ENCODE measurements at places on chromosomes 5 and 9.

- no peak for DNase-seq
Measured at GRCh38 chr9:131554843-131555351, 9.6 kb downstream of the PRRT1B start.

DNA sequence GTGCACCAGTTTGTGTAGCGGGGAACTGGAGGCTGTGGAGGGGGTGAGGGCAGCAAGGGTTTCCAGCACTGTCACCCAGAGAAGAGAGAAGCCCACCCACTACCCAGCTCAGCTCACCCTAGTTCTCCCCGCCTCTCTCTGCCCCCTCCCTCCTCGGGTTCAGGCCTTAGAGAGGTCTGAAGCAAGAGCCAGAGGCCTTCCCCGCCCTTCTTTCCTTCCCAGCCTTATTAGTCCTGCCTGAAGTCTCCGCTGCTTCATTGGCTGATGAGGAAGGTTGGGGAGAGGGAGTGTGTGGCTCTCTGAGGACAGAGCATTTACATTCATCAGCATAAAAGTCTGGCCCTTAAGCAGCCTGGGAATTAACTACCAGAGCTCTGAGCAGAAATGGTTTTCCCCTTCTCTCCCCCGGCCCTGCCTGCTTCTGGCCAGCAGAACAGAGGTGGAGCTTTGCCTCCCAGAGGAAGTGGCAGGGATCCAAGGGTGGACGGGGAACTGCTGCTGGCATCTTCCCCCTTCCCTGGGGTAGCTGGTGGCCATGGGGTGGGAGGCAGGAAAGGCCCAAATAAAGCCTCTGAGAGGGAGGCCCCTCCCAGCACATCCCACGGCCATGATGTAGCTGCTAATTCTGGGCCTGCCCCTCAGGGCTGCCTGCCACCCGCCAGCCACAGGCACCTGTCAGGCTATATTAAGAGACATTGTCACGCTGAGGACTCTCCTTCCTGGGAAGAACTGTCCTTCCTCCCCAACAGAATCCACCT, 4.1 kb downstream of the DNAJB5 start:
- peak; percentile 74 for DNase-seq

- no peak for DNase-seq
Measured at GRCh38 chr9:91307279-91307678, 54.4 kb downstream of the AUH start.

DNA sequence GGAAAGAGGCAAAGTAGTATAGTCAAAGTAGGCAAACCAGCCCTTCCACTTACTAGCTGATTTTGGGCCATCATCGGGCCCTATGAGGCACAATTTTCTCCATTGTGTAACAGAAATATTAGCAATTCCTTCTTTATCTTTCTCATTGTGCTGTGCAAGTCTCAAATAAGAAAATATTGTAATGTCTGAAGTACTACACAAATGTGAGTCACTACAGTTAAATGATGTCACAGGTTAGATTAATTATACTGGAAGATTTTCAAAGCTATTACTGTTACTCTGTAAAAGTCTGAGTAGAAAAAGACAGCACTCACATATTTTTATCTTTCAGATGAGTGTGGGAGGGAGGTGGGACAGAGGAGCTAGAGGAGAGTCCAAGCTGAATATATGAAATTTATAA, 12.4 kb upstream of the TMC1 start:
- no peak for DNase-seq

DNA sequence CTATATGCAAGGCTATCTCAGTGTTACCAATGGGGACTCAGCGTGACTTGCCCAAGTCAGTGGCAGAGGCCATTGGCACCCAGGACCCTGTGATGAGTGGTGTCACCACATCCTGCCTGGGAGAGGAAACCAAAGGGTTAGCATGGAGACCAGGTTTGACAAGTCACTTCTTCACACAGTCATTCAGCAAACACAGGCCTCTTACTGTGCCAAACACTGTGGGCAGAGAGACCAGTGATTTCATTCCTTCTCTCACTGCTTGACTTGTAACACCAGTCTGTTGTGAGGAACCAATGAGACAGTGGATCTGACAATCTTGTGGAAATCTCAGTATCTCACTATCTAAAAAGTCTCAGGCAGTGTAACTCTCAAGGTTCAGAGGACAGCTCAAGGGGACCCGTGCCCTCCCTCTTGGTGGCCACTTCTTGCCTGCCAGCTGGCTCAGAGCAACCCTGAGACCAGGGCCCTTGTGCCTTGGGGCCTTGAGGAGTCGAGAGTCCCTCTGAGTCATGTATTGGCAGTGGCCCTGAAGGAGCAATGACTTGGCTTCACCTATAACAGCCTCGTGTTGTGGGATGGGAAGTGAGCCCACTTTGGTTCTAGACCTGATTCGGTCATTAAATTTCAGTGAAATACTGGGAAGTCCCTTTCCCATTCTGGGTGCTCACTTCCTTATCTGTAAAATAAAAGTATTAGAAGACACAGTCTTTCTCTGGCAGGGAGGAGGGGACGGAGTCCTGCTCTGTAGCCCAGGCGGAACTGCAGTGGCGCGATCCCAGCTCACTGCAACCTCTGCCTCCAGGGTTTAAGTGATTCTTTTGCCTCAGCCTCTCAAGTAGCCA, 1.6 kb downstream of the FABP6 start:
- no peak for DNase-seq

DNA sequence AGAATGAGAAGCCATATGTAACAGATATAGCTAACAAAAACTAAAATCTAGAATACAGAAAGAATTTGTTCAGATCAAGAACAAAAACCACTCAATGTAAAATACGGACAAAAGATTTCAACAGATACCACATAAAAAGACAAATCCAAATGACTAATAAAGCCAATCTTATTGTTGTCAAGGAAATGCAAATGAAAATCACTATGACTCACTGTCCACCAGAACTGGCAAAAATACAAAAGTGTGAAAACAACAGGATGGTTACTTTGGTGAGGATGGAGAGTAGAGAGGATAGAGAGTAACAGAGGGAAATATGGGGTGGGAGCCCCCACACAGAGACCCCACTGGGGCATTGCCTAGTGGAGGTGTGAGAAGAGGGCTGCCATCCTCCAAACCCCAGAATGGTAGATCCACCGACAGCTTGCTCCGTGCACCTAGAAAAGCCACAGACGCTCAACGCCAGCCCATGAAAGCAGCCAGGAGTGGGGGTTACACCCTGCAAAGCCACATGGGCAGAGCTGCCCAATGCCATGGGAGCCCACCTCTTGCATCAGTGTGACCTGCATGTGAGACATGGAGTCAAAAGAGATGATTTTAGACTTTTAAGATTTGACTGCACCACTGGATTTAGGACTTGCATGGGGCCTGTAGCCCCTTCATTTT, 15.2 kb upstream of the RHOBTB3 start:
- no peak for DNase-seq

GRCh38 chr5:38793099-38793498, 52.7 kb upstream of the OSMR start:
- DNase-seq, result no peak

GRCh38 chr5:172479034-172479783, 24.9 kb upstream of the SH3PXD2B start:
- peak; percentile 86 for DNase-seq

GRCh38 chr9:98007251-98007928, 24.2 kb downstream of the ANP32B start:
- no peak for DNase-seq

DNA sequence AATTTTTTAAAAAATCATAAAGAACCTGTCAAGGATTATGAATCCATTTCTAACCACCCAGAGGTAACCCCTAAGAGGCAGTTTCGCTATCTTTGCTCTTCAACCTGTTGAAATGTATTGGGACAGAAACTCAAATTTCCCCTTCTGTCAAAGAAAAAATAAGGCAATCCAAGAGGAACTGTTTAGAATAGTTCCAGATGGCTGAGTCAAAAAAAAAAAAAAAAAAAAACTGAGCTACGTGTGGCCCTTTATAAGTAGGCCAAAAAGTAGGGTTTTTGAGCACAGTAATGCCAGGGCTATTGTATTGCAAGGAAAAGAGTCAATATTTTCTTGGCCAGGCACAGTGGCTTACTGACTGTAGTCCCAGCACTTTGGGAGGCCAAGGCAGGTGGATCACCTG, 94.9 kb downstream of the RAD23B start:
- no peak for DNase-seq

- no peak for DNase-seq
Measured at GRCh38 chr5:76724871-76725270, 8.9 kb downstream of the F2R start.

DNA sequence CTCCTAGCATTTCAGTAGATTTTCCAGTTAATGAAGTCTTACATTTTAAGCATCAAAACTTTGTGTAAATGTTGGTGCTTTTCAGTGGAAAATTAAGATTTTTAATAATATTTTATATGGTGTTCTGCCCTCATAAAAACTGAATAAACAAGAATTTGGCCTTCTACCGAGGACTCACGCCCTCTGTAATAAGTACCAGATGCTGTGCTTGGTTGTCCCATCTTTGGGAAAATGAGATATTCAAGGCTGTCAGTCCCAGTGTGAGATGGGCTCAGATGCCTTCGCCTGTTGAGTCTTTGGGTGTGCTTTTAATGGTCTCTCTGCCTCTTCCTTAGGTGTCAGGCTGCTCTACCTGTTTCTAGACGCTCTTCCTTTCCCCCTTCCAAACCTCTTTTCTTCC, 28.7 kb downstream of the GALNT12 start:
- DNase-seq, result no peak

DNA sequence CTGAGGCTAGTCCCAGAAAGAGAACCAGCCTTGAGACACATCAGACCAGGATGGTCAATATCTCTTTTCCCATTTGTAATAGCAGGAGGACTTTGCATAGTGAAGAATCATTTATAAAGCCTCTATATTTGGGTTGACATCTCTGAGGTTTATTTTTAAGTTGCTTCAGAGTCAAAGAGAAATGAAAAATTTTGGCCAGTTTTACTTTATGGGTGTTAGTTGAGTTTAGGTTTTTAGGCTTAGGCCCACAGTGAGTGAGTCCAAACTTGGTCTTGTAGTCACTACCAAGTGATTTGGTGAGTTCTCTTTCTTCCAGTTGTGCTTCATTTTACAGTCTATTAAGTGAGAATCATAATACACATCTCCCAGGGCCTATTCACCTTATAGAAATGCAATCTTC, 5.3 kb upstream of the MEF2C start:
- DNase-seq, result no peak

DNA sequence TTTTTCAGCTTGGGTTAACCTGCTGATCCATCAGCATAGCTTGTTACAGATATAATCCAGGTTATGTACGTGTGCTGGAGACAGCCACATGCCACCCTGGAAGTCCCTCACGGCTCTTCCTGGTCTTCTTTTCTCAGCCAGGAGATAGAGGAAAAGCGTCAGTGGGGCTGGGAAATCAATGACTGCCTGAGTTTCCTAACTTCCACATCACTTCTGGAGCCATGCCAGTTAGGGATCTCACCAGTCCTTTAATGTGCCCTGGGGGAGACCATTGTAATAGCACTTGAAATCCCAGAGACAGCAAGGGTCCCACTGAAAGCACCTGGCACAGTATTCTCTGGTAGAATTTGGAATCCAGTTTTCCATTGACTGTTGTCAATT, 29.2 kb downstream of the ANXA2R start:
- DNase-seq, result no peak

DNA sequence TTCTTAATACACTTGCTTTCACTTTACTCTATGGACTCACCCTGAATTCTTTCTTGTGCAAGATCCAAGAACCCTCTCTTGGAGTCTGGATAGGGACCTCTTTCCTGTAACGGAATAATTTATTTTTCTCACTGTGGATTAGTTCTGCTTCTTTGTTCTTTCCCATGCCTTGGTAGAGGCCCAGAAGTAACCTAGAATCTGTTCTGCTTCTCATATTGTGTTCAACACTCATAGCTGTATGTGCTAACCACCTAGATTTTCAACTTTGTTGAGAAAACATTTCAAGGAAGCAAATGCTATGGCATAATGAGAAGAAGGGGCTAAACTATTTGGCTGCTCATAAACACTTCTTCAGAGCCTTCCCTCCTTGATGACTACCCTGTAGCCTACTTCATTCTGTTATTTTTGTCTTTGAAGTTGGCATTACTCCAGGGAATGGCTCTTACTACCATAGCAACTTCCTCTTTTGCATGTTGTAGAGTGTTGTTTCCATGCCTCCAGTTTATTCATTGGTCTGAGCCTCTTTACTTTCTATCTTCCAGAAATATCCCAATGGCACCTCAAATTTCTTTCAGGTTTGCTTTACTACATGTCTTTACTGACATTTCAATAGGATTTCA, 74.3 kb downstream of the KIAA0825 start:
- DNase-seq, result no peak

DNA sequence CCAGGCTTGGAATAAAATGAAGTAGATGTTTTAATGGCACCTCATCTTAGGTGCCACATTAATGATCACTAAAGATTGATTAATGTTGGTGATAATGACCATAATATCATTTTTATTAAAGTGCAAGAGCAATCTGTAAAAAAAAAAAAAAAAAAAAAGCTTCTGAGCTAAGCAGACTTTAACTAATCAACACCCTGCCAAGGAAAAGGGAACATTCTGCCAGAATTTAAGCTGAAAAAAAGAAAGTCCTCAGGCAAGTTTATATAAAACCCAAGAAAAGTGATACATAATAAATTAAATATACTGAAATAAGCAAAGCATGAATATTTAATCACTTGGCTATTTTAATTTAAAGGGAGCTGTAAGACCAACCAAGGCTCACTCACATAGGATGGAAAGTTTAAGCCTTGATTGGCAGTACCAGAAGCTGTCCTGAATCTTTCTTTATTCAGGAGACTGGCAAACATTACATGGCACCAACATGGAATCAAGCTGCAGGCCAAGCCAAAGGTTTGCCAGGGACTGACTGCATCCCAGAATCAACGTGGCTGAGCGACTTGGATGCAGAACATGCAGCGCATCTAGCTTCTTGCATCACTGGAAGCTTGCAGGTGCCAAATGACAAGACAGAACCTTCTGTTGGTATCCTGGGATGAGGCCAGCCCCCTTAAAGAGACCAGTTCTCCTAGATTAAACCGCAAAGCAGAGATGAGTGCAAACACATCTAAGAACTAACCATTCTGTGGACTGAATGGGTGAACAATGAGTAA, 413.6 kb downstream of the ENC1 start:
- no peak for DNase-seq

DNA sequence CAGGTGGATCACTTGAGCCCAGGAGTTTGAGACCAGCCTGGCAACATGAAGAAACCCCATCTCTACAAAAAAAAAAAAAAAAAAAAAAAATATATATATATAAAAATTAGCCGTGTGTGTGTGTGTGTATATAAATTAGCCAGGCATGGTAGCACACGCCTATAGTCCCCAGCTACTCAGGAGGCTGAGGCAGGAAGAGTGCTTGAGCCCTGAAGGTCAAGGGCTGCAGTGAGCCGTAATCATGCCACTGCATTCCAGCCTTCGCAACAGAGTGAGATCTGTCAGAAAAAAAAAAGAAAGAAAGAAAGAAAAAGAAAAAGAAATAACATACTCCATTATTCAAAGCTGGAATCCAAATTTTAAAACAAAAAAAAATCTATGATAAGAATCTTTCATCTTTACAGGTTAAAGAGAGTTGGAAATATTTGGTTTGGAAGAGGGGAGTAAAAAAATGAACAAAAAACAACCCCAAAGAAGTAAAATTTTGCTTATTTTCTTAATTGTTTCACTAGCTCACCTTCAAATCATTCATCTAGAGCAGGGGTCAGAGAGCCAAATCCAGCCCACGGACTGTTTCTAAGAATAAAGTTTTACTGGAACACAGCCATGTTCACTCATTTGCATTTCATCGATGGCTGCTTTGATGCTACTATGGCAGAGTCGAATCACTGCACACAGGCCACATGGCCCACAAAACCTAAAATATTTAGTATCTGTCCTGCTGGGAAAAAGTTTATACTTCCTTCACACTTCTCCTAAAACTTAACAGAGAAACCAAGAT, 109.9 kb downstream of the DROSHA start:
- DNase-seq, result no peak

GRCh38 chr9:129548571-129549135, 72.2 kb downstream of the C9orf50 start:
- no peak for DNase-seq

Data from right forelimb (tissue), 1 donor.